NCI-H187 (cell line): ENCODE measurements at places on chromosomes 11 and 22.

- DNase-seq, result no peak
These were observed 684 bp downstream of the TNFRSF13C start for GRCh38 chr22:41925783-41926460.

DNA sequence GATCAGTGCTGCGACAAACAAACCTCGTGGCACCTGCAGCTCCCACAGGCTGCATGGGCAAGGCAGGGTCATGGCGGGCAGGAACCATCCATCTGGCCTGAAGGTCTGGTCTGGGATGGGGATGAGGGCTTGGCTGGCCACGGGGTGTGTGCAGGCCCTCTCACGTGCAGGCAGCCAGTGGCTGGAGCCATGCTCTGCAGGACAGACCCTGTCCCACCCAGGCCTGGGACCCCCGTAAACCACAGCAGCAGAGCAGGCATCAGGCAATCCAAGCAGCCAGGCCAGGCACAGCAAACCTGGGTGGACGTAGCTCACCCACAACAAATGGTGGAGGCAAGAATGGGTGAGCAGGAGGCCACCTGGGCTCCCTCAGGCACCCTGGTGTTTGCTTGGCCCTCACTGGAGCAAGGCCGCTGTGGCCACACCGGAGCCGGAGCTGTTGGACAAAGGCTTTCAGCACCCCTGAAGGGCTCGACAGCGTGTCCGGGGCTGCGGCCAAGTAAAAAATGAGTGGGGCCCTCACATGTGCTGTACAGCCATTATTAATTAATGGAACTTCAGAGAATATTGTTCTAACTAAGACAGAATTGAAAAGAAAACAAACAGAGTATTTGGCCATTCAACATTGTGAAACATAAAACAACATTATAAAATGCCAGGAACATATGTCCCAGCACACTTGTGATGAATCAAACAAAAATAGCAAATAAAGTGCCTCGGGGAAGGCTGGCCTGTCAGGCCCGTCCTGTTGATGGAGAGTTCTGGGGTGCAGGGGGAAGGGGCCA, 24.0 kb upstream of the GNB1L start:
- no peak for DNase-seq

- DNase-seq, result no peak
These were observed 26.3 kb upstream of the ACR start for GRCh38 chr22:50711446-50712340.

- no peak for DNase-seq
These were observed 9.7 kb downstream of the TUB start for GRCh38 chr11:8090756-8091155.

DNA sequence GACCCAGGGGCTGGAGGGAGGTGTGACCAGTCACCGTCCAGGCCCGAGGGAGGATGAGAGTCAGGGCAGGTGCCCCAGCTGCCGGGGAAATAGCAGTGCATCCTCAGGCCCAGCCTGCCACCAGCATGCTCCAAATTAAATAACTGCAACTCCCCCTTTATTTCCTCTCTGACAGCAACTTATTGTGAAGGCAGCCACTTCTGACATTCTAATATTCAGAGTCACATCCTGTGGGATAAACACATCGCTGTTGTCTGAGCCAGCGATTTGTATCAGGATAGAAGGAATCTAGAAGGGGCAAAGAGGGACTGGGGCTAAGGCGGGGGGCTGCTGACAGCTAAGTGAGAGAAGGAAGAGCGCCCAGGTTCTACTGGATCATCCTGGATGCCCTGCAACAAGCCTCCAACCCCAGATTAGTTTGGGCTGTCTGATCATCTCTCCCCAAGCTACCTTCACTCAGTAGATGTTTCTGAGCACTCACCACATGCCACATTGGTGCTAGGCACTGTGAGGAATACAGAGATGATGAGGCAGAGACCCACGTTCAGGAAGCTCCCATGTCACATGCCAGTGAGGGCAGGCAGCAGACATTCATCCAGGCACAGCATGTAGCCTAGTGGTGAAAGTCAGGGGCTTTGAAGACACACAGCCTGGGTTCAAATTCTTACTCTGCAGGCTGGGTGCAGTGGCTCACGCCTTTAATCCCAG, 214.1 kb downstream of the BUD13 start:
- no peak for DNase-seq

GRCh38 chr11:105968021-105968697, 53.9 kb downstream of the MSANTD4 start:
- DNase-seq, result no peak

GRCh38 chr22:46613606-46614021, 6.6 kb upstream of the GRAMD4 start:
- DNase-seq, result no peak

- no peak for DNase-seq
These were observed 728.3 kb downstream of the METTL15 start for GRCh38 chr11:28836285-28837081.

DNA sequence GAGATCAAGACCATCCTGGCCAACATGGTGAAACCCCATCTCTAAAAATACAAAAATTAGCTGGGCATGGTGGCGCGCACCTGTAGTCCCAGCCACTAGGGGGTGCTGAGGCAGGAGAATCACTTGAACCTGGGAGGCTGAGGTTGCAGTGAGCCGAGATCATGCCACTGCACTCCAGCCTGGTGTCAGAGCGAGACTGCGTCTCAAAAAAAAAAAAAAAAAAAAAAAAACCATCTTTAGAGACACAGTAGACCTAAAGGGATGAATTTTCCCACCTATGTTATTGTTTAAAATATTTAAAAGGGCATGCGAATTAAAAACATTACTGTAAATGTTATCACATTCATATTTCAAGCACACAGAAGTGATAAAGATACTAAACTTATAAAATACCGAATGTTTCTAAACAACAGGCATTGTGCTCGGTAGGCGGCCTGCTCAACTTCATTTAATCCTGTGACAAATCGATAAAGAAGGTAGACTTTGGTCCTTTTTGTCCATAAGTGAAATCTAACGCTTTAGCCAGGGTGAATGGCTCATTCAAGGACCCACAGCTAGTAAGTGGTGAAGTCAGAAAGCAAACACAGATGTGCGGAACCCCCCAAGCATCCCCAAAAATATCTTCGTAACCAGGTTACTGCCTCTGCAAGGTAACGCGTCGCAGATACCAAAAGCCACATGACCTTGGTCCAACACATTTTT, 16.1 kb downstream of the NCAPD3 start:
- no peak for DNase-seq

- DNase-seq, result no peak
These were observed 4.9 kb downstream of the DAGLA start for GRCh38 chr11:61684870-61685616.
